Nasal cavity respiratory epithelium epithelial cell of viscerocranial mucosa (primary cell): ENCODE measurements at places on chromosomes 6 and 20. TPM values are rescaled to one million over a fixed set of nuclear protein-coding genes. Genes with fewer than 3 reads are reported as not detected.

Gene BHLHE23
- total RNA-seq = not detected in 2 replicates

Gene TREM2
- 0.36 and 1.4 TPM in 2 replicates for total RNA-seq

Gene MEP1A
- total RNA-seq = 0.07 TPM in 1 of 2 replicates, not detected in the other

Gene HAO1
- total RNA-seq = not detected in 2 replicates

Gene SLC35D3
- total RNA-seq = not detected in 2 replicates

Gene TRPC4AP
- 32.8 and 54.8 TPM in 2 replicates for total RNA-seq

Gene PDE7B
- total RNA-seq = 0.14 TPM in 1 of 2 replicates, not detected in the other

Gene CST4
- not detected in 2 replicates for total RNA-seq

Gene PACSIN1
- total RNA-seq = not detected in 2 replicates

Gene RPP40
- total RNA-seq = 13.7 and 16.9 TPM in 2 replicates

Gene OTOR
- total RNA-seq = not detected in 2 replicates
